ENCODE measurements at places on chromosomes 2 and 18.

DNA sequence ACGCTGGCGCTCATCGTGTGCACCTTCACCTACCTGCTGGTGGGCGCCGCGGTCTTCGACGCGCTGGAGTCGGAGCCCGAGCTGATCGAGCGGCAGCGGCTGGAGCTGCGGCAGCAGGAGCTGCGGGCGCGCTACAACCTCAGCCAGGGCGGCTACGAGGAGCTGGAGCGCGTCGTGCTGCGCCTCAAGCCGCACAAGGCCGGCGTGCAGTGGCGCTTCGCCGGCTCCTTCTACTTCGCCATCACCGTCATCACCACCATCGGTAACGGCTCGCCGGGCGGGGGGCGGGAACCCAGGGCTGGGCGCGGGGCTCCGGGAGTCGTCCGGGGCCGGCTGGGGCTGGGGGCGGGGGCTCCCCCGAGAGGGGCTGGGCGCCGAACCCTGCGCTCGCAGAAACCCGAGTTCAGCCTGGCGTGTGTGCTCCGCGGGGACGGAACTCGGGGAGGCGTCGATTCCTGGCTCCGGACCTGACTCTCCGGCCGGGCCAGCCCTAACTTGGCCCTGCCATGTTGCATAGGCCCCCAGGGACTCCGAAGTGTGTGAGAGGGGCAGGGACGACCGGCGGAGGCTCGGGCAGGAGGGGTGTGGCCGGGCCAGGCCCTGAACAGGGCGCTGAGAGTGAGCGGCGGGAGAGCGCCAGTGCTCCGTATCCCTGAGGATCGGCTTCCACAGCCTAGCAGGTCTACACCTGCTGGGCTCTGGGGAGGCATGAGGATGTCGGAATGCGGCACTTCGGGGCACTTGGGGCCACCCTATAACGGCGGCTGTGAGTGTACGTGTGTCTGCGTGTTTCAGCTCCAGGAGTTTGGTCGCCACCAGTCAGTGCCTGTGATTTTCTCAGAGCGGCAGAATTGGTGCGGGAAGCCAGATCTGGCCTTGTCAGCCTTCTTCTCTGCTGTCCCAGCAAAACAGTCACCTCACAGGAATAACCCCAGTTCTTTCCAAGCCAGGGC is 651 bp downstream of the KCNK3 start:
- DNase-seq, result no peak

DNA sequence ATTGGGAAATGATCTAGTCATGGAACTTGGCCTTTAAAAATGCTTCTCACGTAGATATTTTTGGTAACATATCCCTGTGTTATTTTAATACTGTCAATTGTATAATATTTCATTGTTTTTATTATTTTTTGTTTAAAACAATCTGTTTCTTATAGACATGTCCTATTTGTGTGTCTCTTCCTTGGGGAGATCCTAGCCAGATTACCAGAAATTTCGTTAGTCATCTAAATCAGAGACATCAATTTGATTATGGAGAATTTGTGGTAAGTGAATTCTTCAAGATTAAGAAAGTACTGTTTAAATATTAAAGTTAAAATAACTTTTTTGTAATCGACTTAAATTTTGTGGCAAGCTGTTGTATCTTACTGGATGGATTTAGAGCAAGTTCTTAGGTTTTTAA is 34.9 kb downstream of the RNF138 start:
- no peak for DNase-seq

DNA sequence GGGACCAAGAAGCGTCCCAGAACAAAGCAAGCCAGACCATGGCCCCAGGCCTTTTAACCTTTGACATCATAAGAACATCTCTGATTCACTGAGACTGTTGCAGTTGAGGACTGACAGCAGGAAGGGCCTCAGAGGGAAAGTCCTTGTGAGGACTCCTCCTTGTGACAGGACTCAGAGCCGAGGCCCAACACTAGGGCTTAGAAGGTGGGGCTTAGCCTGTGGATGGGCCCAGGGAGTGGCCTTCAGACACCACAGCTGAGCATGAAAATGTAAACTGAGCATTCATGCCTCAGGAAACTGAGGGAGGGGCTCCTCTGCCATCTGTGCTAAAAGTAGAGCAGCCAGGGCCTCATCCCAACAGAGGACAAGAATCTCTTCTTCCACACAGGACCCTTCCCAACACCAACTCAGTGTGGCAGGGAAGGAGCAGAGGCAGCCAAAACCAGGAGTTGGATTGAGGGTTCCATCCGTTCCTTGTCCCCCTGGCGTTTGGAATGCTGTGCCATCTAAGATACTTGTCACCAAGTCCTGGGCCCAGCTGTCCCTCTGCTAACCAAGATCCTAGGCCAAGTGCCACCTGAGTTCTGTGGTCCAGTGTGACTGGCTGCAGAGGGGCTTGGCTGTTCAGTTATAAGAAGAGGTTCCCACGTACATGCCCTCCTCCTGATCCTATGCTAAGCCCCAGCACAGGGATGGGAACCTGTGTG is 37.5 kb upstream of the CAB39 start:
- no peak for DNase-seq

GRCh38 chr18:57574866-57575265 is 11.6 kb downstream of the FECH start:
- no peak for DNase-seq

- DNase-seq, result no peak
These were observed 29.9 kb downstream of the ANO7 start for GRCh38 chr2:241218131-241219029.

- DNase-seq, result no peak
These were observed 655 bp downstream of the RND3 start for GRCh38 chr2:150486539-150487484.

- no peak for DNase-seq
These were observed 322.8 kb downstream of the RIT2 start for GRCh38 chr18:42792731-42793130.

GRCh38 chr2:118065015-118065706 is 23.1 kb upstream of the INSIG2 start:
- DNase-seq, result no peak

DNA sequence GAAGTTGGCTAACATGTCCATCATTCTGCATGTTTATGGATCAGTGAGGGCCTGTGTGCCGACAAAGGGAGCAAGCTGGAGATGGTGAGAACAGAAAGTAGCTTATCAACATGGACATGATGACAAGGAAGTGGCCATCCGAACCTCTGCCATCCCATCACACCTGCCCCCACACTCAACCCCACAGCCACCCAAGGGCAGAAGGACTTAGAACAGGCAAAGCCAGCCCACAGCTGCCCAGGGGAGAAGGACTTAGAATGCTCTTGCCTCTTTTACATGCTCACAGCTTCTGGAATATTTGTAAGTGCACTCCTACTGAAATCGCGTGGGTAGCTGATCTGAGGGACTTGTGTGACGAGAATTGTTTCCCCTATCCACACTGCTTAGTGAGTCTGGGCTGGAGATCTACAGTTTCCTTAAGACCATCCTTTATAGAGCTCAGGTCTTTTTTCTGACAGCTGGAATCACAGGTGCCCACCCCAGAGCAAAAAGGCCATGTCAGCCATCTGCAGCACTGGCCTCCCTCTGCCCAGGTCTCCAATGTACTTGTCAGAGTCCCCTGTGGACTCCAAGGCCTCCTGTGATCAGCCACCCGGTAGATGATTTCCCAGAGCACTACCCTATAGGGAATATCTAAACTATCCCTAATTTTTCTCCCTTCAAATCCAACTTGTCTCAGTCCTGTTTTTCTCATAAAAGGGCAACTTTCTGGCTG is 154.1 kb downstream of the SMAD7 start:
- DNase-seq, result no peak

DNA sequence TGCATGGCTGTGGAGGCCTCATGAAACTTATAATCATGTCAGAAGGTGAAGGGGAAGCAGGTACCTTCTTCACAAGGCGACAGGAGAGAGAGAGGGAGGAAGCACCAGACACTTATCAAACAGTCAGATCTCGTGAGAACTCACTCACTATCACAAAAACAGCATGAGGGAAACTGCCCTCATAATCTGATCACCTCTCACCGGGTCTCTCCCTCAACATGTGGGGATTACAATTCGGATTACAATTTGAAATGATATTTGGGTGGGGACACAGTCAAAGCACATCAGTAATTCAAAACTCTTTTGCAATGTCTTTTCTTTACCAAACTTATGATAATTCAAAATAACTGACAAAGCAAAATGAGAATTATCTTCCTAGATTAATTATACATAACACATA is 8.5 kb upstream of the CCDC68 start:
- no peak for DNase-seq

DNA sequence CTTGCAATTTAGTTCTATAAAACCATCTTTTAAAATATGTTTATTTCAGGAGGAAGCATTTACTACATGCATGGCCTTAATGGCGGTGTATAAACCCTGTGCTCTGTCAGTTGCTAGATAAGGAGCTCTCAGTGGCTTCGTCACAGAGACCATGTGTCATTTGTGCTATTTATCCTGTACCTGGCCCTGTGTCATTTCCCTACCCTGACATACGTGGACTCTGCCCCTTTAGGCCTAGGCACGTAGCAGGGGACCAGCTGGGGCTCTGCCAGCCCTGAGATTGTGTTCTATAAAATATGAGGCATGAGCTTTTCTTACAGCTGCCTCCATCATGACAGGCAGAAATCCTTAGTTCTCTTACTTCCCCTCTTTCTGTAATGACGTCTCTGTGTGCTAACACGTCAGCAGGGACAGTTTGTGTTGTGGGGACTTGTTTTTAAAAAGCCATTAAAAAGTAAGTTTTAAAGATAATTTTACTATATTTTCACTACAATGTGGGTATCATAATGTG is 88.0 kb downstream of the ITGB1BP1 start:
- DNase-seq, result no peak

- DNase-seq, result no peak
These were observed 225.0 kb downstream of the ALPK2 start for GRCh38 chr18:58403799-58404455.

GRCh38 chr2:56202381-56203121 is 18.8 kb downstream of the CCDC85A start:
- no peak for DNase-seq

DNA sequence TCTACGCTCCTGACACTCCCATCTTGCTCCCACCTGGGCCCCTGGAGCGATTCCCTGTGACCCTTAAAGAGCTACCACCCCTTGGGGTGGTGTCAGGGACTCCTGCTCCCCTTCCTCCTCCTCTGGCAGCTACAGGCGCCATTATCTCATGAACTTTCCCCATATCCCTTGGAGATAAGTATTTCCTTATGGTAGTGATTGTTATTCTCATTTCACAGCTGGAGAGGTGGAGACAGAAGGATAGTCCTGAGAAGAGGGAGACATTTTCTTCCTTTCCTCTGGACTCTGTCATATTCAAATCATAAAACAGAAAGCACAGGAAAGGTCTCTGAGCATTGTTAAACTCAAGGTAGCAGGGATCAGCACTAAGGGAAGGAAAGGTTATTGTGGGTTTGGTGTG is 34.6 kb downstream of the RDH14 start:
- DNase-seq, result no peak

GRCh38 chr2:225103737-225104141 is 61.5 kb upstream of the DOCK10 start:
- DNase-seq, result no peak

- DNase-seq, result no peak
These were observed 33.2 kb downstream of the B3GNT2 start for GRCh38 chr2:62229082-62229605.

GRCh38 chr2:58866527-58866926 is 625.4 kb upstream of the FANCL start:
- DNase-seq, result no peak

DNA sequence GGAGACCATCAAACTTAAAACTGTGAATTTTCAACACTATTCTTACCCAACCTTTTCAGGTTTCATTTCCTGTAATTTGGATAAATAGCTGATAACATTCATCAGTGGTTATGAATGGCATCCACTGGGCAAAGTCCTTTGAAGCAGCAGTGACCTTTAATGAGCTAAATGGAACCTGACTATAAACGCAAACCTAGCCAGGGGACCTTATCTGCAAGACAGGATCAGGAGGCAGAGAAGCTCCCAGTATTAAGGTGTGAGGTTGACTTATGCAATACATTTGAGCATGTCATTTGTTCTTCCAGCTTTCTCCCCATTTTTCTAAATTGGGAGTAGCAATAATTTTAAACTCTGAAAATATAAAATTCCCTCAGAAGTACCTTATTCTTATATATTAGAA is 38.4 kb downstream of the CREG2 start:
- no peak for DNase-seq

GRCh38 chr2:101826716-101827115 is 129.2 kb downstream of the MAP4K4 start:
- DNase-seq, result no peak

DNA sequence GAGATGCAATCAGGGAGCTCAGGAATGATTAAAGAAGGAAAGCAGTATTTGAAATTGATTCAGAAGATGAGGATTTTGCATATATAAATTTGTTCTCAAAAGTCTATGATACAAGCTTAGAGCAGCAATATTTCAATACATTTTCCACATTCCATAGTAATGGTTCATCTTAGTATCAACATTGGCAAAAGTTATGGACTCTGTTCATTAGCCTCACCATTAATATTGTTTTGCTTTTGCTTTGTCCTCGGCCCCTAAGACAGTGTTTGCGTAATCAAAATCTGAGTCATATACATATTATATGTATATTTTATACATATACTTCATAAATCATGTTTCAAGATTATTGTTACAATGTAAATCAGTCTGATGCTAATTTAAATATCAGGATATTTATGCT is 176.6 kb downstream of the CNTNAP5 start:
- DNase-seq, result no peak

GRCh38 chr2:180607514-180608049 is 372.8 kb upstream of the UBE2E3 start:
- no peak for DNase-seq

- no peak for DNase-seq
These were observed 27.4 kb downstream of the SERTAD2 start for GRCh38 chr2:64626146-64626809.

DNA sequence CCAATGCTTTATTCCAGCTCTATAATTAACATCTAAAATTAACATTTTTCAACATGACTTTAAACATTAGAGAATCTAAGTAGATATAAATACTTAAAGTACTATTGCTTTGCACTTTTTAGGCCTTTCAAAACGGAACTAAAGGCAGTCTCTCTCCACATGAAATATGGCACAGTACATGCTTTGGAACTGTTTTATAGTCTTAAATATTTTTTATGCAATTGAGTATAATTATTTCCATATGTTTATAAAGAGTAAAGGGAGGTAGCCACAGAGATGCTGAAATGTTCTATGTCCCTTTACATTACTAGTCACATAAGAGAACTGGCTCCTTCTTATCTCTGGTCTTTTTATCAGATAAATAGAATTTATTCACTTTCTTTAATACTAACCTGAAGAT is 674.0 kb downstream of the PLCL1 start:
- DNase-seq, result no peak

- no peak for DNase-seq
These were observed 76.8 kb downstream of the MAPRE2 start for GRCh38 chr18:35117951-35118411.
